Breast epithelium (tissue), 4 donors: ENCODE measurements at places on chromosomes 4 and X. TPM values are rescaled to one million over a fixed set of nuclear protein-coding genes. Genes with fewer than 3 reads are reported as not detected.

DNA sequence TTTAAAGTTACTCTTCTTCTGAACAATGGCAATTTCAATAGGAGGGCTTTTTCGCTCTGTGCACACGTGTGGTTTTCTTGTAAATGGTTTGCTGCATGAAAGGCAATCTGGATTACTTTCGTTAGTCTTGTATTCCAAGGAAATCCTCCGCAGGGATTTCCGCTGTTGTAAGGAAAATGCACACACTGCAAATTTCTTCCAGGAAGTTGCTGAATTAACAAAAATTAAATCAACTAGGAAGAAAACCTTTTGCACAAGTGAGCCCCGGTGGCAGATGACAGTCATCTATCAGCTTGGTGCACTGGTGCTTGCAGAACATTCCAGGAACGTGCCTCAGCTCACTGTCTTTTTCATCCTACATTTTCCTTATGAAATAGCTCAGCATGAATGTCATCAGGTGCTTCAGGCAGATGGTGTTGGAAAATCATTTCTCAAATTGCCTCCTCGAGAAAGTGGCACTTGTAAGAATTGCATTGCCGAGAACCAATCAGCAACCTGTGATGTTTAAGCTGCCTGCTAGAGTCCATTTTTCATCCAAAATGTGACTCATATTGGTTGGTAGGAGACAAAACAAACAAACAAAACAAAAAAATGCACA is 272.4 kb upstream of the VCX start:
- H3K27ac ChIP-seq, result no peak overlapping the region
- no peaks in the 10 kb centered on the region for H3K4me1 ChIP-seq
- no peaks in the 10 kb centered on the region for H3K36me3 ChIP-seq
- no peak for DNase-seq
- no peaks in the 10 kb centered on the region for H3K27me3 ChIP-seq
- H3K4me3 ChIP-seq, result no peak overlapping the region

CCDC149 gene
- total RNA-seq, result 21.0 TPM

FAM9B gene
- total RNA-seq, result not detected

SPACA5B gene
- not detected for total RNA-seq

TEX13C gene
- not detected for total RNA-seq

SLBP gene
- 45.6 TPM for total RNA-seq

DNA sequence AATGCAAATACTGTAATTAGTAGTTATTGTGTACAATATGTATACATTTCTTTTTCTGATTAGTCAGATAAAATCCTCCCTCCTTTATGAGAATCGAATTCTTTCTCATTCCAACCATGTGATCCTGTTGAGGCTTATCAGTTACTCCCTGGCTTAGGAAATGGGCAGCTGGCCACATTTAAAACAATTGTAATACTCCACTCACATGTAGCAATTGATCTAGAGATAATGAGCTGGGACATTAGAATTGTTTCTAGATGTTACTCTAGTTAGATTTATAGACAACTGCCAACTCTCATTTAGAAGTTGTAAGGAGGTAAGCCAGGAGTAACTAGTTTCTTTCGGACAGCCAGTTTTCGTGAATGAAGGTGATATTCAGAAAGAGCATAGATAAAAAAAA is 859.3 kb upstream of the AADAT start:
- no peak overlapping the region for H3K27ac ChIP-seq
- no peak for DNase-seq
- no peaks in the 10 kb centered on the region for H3K27me3 ChIP-seq
- no peaks in the 10 kb centered on the region for H3K4me1 ChIP-seq
- no peak overlapping the region for H3K4me3 ChIP-seq

DNA sequence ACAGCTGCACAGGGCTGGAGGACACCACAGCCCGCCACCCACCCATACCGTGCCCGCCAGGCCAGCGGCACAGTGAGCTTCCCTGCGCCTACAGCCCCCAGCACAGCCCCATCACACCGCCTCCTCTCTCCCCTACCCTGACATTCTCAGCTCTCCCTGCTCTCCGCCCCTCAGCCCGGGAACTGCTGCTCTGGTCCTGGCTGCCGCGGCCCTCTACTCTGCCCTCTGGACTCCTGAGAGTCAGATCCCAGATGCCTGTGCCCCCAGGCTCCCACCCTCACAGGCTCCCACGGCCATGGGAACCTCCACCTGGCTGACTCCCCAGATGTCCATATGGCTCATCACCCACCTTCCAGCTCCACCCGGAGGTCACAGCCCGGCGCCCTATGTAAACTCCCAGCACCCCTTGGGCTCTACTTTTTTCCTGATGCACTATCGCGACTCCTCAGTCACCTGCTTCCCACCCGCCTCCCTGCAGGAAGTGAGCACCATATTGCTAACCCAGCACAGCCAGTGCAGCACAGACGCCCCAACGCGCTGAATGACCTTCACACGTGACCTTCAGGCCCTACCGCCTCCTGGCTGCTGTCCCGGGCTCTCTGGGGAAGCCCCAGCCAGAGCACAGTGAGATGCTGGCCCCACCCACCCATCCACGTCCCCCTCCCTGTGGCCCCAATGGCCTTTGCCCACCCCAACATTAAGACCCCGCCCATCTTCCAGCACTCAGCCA is 23.0 kb downstream of the FAM53A start:
- H3K36me3 ChIP-seq, result no peaks in the 10 kb centered on the region
- no peak overlapping the region for H3K27ac ChIP-seq
- H3K27me3 ChIP-seq, result no peaks in the 10 kb centered on the region
- DNase-seq, result no peak

TMEM271 gene
- total RNA-seq, result not detected

ATP1B4 gene
- total RNA-seq, result not detected

- no peaks in the 10 kb centered on the region for H3K27me3 ChIP-seq
- no peaks in the 10 kb centered on the region for H3K36me3 ChIP-seq
- no peak overlapping the region for H3K4me3 ChIP-seq
- H3K4me1 ChIP-seq, result no peaks in the 10 kb centered on the region
- DNase-seq, result no peak
Observed at GRCh38 chr4:156615066-156615531, 356.5 kb downstream of the PDGFC start.

- no peaks in the 10 kb centered on the region for H3K36me3 ChIP-seq
- no peaks in the 10 kb centered on the region for H3K27me3 ChIP-seq
- no peaks in the 10 kb centered on the region for H3K4me1 ChIP-seq
Observed at GRCh38 chr4:188647820-188648370, 508.7 kb downstream of the TRIML1 start.

DNA sequence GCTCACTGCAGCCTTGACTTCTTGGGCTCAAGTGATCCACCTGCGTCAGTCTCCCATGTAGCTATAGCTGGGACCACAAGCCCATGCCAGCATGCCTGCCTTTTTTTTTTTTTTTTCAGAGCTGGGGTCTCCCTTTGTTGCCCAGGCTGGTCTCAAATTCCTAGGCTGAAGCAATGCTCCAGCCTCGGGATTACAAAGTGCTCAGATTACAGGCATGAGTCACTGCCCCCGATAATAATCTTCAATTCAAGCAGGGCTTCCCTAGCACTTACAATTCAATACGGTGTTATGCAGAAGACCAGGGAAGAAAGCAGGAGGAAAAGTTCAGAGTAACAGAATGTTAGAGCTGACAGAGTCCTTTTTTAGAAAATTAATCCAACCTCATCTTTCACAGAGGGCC is 26.1 kb downstream of the OTOP1 start:
- H3K27me3 ChIP-seq, result no peaks in the 10 kb centered on the region
- no peaks in the 10 kb centered on the region for H3K4me1 ChIP-seq
- no peak overlapping the region for H3K4me3 ChIP-seq

CT47B1 gene
- total RNA-seq, result not detected

DNA sequence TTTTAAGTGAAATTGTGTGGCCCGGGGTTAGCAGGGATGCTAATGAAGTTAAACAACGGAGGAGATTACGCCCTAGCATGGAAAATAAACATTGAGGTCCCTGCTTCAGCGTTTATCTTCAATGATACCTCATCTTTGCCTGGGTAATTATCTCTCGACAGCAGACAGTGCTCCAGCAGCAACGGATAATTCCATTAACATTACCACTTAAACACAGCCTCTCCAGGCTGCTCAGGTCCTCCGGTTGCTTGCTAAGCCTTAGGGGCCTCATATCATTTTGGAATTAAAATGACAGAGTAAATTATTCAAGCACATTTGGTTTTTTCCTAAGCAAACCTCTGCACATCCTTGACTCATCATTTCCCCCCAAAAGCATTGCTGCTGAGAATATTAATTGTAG is 281.5 kb upstream of the KLF3 start:
- DNase-seq, result no peak
- H3K27me3 ChIP-seq, result no peaks in the 10 kb centered on the region
- H3K36me3 ChIP-seq, result no peaks in the 10 kb centered on the region
- peaks cover 17% of the 10 kb centered on the region for H3K4me1 ChIP-seq
- H3K4me3 ChIP-seq, result no peak overlapping the region

GRCh38 chr4:10673817-10674369 is 10.7 kb downstream of the CLNK start:
- no peaks in the 10 kb centered on the region for H3K4me1 ChIP-seq
- no peak overlapping the region for H3K4me3 ChIP-seq
- H3K27ac ChIP-seq, result no peak overlapping the region
- DNase-seq, result no peak
- H3K36me3 ChIP-seq, result no peaks in the 10 kb centered on the region
- H3K27me3 ChIP-seq, result no peaks in the 10 kb centered on the region

FGFBP1 gene
- total RNA-seq, result not detected

DNA sequence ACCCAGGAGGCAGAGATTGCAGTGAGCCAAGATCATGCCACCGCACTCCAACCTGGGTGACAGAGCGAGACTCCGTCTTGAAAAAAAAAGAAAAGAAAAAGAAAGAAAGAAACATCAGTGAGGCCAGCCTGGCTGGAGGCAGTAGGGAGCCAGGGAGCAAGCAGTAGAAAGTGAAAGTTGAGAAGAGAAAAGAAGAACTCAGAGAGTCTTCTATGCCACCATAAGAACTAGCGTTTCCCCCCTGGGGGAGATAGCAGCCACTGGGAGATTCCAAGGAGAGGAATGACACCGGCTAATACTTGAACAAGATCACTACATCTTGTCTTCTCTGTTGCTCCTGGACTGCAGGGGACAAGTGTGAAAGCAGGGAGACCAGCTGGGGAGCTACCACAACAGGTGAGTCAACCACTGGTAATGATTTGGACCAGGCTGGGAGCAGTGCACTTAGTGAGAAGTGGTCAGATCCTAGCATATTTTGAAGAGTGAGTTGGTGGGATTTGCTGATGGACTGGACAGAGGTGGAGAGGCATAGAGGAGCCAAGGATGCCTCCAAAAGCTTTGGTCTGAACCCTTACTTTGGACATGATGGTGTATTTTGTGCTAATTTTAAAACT is 33.4 kb downstream of the SLC2A9 start:
- H3K36me3 ChIP-seq, result no peaks in the 10 kb centered on the region
- H3K4me1 ChIP-seq, result no peaks in the 10 kb centered on the region
- H3K27ac ChIP-seq, result no peak overlapping the region
- DNase-seq, result no peak
- no peak overlapping the region for H3K4me3 ChIP-seq
- H3K27me3 ChIP-seq, result no peaks in the 10 kb centered on the region

DNA sequence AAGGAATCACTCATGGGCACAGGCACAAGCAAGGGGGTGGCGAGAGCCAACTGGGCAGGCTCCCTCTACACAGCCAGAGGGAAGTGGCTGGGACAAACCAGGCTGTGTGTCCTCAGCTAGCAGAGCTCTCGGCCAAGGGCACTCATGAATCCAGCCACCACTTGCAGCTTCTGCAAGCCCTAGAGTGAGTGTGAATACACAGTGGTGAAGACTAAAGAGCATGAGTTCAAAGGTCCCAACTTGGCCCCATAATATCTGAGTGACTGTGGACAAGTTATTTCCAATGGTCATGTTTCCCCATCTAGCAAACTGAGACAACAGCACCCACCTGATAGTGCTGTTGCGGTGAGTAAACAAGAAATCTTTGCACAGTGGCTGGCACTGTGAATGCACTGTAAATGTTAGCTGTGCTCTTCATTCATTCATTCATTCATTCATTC is 51.7 kb downstream of the ADGRG2 start:
- no peaks in the 10 kb centered on the region for H3K27me3 ChIP-seq
- DNase-seq, result no peak
- no peak overlapping the region for H3K4me3 ChIP-seq
- H3K4me1 ChIP-seq, result no peaks in the 10 kb centered on the region

DNA sequence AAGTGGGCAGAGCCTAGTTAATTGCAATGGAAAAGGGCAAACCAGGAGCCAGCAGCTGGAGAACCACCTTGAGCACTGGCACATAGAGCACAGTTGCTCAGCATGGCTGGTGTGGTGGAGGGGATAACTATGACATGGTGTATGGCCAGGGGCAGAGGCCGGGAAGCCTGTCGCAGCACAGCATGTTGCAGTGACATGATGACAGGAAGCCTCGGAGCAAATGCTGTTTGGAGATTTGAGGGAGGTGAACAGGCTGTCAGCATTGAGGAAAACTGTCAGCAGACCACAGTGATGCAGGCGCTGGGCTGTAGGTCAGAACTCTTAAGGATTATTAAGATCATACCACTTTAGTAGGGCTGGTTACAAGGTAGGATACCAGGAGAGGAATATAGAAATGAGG is 228.7 kb downstream of the CBR4 start:
- no peak overlapping the region for H3K27ac ChIP-seq
- no peaks in the 10 kb centered on the region for H3K36me3 ChIP-seq
- no peaks in the 10 kb centered on the region for H3K27me3 ChIP-seq
- no peak overlapping the region for H3K4me3 ChIP-seq

- no peaks in the 10 kb centered on the region for H3K36me3 ChIP-seq
- DNase-seq, result no peak
- no peak overlapping the region for H3K4me3 ChIP-seq
- no peaks in the 10 kb centered on the region for H3K27me3 ChIP-seq
Observed at GRCh38 chrX:124240422-124240821, 92.0 kb upstream of the TEX13D start.

DNA sequence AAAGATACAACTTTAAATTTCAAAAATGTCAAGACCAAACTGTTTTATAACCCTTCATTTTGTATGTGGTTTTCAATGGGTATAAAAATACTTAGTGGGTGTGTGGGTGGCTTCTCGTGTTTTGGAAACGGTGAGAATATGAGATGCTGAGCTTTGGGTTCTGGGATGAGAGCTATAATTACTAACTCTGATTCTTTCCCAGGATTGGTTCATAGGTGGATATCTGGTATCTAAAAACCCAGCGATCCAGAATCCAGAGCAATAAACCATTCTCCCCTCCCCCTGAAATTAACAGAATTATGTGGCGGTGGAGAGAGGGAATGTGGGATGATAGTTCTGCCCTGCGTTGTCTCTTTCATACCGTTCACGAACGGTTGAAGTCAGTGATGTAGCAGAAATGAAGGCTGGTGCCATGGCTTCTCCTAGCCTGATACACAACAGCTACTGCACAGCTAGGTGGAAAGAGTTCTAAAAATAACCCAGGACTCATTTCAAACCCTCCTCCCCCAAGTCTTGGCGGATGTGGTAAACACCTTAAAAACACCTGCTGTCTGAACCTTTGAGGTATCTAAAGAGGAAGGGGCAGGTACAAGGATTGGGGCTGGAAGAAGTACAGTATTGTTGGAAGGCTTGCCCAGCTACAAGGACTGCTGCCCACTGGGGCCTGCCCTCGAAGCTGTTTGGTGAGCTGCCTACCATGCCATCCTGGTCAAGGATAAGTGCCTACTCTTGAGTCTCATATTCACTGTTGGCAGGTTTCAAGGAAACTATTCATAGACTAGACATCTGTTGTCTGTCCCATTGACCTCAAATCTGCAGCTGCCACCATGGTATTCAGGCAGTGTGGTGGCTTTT is 44.5 kb downstream of the SEPTIN11 start:
- H3K4me1 ChIP-seq, result no peaks in the 10 kb centered on the region
- no peaks in the 10 kb centered on the region for H3K27me3 ChIP-seq
- no peaks in the 10 kb centered on the region for H3K36me3 ChIP-seq
- no peak overlapping the region for H3K27ac ChIP-seq
- no peak for DNase-seq
